ENCODE measurements at places on chromosomes 7 and 10.

DNA sequence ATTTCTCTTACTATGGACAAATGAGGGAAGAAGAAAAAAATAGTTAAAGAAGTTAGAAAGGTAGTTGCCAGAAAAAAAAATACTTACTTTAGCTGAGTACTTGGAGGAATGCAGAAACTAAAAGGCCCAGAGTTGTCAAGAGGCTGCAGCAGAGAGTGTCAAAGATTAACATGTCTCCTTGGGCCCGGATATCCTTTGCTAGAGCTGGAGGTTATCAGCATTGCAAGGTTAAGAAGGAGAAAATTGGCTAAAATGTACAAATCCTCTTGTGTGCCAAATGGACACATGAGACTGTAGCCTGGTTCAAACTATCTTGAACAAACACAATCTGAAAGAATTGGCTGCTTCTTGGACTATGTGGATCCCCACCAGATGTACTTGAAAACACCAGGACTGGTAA, 377.0 kb downstream of the SEMA3D start:
- H3K36me3 ChIP-seq: no peaks in the 10 kb centered on the region
- no peak for DNase-seq
- H3K27ac ChIP-seq: no peak overlapping the region

GRCh38 chr10:103265717-103266329, 11.1 kb upstream of the INA start:
- H3K27ac ChIP-seq: no peak overlapping the region
- H3K4me3 ChIP-seq: no peak overlapping the region
- H3K4me1 ChIP-seq: no peaks in the 10 kb centered on the region
- no peaks in the 10 kb centered on the region for H3K27me3 ChIP-seq

- no peaks in the 10 kb centered on the region for H3K36me3 ChIP-seq
- no peak for DNase-seq
- no peaks in the 10 kb centered on the region for H3K4me1 ChIP-seq
- H3K4me3 ChIP-seq: no peak overlapping the region
- no peaks in the 10 kb centered on the region for H3K27me3 ChIP-seq
Measured at GRCh38 chr10:119715628-119716505, 10.0 kb upstream of the INPP5F start.

- H3K27me3 ChIP-seq: no peaks in the 10 kb centered on the region
- no peak overlapping the region for H3K4me3 ChIP-seq
- no peak overlapping the region for H3K27ac ChIP-seq
- no peak for DNase-seq
- H3K4me1 ChIP-seq: no peaks in the 10 kb centered on the region
Measured at GRCh38 chr10:117457071-117457810, 82.0 kb upstream of the PDZD8 start.

DNA sequence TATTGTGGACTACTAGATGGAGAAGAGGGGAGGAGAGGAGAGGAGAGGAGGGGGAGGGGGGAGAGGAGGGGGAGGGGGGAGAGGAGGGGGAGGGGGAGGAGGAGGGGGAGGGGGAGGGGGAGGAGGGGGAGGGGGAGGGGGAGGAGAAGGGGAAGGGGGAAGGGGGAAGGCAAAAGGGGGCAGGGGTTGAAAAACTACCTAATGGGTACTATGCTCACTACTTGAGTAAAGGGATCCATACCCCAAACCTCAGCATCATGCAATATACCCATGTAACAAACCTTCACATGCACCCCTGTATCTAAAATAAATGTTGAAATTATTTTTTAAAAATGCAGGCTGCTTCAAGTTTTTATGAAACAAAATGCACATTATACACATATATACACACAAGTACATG, 15.1 kb upstream of the LMOD2 start:
- no peaks in the 10 kb centered on the region for H3K4me1 ChIP-seq
- no peak for DNase-seq
- H3K27ac ChIP-seq: no peak overlapping the region

DNA sequence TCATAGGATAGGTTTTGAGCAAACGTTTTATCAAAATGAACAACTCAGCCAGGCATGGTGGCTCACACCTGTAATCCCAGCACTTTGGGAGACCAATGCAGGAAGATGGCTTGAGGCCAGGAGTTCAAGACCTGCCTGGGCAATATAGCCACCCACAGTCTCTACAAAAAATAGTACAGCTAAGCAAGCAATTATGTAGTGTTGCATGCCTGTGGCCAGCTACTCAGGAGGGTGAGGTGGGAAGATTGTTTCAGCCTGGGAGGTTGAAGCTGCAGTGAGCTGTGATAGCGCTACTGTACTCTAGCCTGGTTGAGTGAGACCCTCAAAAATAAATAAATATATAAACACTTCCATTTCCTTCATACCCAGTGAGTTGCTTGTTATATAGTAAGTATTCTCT, 67.1 kb downstream of the LSMEM1 start:
- no peak overlapping the region for H3K4me3 ChIP-seq
- no peak for DNase-seq
- H3K4me1 ChIP-seq: no peaks in the 10 kb centered on the region
- peaks cover 2% of the 10 kb centered on the region for H3K27me3 ChIP-seq
- H3K36me3 ChIP-seq: no peaks in the 10 kb centered on the region
- no peak overlapping the region for H3K27ac ChIP-seq

DNA sequence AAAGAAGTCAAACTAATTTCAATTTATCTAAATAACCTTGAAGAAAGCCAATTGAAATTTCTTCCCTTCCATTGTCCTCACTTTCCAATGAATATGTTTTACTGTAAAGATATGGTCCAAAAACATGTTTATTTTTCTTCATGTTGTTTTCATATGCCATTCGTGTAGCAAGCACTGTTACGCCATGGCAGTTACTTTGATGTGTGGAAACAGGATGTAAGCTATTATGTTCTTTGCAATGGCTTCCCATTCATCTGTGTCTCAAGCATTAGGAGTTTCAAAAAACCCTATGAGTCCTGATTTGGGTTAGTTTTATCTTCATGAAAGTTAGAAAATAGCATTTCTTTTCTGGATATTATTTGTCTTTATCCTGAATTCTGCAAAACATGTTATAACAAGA, 31.0 kb downstream of the GPR141 start:
- no peak overlapping the region for H3K27ac ChIP-seq
- no peak overlapping the region for H3K4me3 ChIP-seq
- H3K36me3 ChIP-seq: no peaks in the 10 kb centered on the region
- no peaks in the 10 kb centered on the region for H3K4me1 ChIP-seq
- no peak for DNase-seq

DNA sequence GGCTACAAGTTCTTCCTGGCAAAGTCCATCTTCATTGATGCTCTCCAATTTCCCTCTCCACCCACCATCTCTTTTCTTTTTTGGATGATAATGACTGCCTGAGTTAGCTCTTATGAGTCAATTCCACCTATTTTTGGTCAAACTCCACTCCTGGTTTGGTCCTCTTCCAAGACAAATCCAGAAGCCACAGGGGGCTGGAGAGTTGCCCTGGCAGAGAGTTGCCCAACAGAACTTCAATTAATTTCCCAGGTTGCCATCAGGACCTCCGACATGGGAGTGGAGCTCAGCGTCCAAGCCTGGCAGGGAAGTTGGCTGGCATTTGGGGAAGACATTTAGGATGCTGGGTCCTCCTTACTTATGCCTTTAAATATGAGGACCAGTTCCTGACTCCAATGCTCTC, 29.2 kb upstream of the KCNMA1 start:
- no peak for DNase-seq
- no peaks in the 10 kb centered on the region for H3K4me1 ChIP-seq
- no peak overlapping the region for H3K4me3 ChIP-seq

DNA sequence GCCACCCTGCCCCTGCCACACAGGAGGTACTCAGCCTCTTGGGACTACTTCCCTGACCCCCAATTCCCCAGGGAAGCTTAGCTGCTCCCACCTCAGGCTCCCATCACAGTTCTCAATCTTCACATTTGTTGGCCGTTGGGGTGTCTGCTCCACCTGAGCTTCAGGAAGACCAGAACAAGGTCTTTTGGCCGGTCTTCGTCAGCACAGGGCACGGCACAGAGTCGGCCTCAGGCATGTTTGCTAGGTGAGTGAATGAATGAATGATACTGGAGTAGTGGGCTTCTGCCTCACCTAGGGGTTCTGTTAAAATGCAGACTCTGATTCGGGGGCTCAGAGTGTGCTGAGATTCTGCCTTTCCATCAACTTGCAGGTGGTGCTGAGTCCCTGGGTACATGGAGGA, 20.3 kb downstream of the GPRIN2 start:
- H3K4me3 ChIP-seq: no peak overlapping the region
- no peak overlapping the region for H3K27ac ChIP-seq
- peaks cover 4% of the 10 kb centered on the region for H3K4me1 ChIP-seq
- peaks cover 8% of the 10 kb centered on the region for H3K27me3 ChIP-seq
- no peaks in the 10 kb centered on the region for H3K36me3 ChIP-seq
- no peak for DNase-seq

- H3K27ac ChIP-seq: no peak overlapping the region
- H3K4me1 ChIP-seq: no peaks in the 10 kb centered on the region
- H3K36me3 ChIP-seq: no peaks in the 10 kb centered on the region
- no peaks in the 10 kb centered on the region for H3K27me3 ChIP-seq
- no peak for DNase-seq
- no peak overlapping the region for H3K4me3 ChIP-seq
Measured at GRCh38 chr10:44261296-44261695, 123.6 kb downstream of the CXCL12 start.

DNA sequence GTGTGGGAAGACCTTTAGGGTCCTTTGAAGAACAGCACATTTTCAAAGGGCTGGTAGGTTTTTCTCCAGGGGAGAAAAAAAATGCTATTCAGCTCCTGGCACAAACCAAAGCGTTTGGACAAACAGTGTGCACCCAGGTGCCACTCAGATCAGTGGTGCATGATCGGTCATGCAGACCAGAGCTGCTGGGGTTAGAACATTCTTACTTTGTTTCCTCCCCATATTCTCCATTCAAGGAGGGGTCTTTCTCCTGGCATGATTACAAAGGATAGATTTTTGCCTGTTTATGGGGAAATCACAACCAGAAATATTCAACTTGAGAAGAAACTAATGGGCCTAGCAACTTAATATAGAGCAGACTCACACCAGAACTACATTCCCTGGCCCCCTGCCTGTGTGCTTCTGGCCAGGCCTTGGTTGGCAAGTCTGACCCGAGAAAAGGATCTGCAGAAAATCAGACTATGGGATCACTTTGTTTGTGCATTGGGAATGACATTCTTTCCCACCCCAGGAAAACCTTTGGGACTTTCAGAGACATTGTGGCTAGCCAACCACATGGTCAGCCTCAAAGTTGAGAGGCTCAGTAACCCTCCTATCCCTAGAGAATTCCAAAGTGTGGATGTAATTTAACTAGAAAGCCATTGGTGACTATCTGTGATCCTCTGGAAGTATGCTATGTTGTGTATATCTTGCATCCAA, 82.3 kb upstream of the FGL2 start:
- DNase-seq: no peak
- peaks cover 11% of the 10 kb centered on the region for H3K4me1 ChIP-seq
- no peaks in the 10 kb centered on the region for H3K27me3 ChIP-seq
- no peak overlapping the region for H3K27ac ChIP-seq
- no peaks in the 10 kb centered on the region for H3K36me3 ChIP-seq
- no peak overlapping the region for H3K4me3 ChIP-seq

DNA sequence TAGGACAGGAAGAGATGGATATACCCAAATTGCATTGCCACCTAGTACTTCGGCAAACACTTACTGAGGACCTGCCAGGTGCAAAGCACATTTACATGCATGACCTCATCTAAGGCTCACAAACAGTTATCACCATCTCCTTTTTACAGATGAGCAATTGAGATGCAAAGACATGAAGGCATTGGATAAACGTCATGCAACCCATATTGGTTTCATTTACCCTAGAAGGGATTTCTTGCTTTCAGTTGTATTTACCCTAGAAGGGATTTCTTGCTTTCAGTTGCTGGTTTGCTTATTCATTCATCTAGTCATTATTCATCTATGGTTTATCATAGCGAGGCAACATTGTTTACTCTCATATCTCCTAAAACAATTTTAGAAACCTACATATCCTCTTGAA, 52.2 kb downstream of the STEAP1B start:
- DNase-seq: peak; percentile 66
- H3K4me3 ChIP-seq: no peak overlapping the region
- H3K4me1 ChIP-seq: peaks cover 56% of the 10 kb centered on the region
- H3K27ac ChIP-seq: no peak overlapping the region

DNA sequence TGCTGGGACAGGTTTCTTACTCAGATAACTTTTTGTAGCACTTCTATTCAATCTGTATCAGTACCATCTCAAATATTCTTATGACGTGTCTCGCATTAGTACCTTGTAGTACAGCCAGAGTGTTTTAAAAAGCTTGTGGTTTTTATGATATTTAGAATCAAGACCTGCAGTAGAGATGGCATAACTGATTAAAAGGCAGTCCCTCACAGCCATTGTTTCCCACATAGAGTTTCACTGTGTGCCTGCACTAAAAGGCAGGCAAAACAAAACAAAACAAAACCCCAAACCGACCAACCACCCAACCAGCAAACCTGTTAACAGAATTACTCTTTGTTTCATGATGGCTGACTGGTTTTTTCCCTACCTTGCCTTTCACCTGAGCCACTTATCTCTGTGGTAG, 221.3 kb upstream of the DGKB start:
- DNase-seq: no peak
- H3K27me3 ChIP-seq: no peaks in the 10 kb centered on the region
- no peaks in the 10 kb centered on the region for H3K4me1 ChIP-seq
- no peak overlapping the region for H3K27ac ChIP-seq
- H3K4me3 ChIP-seq: no peak overlapping the region

GRCh38 chr7:111324228-111324627, 233.3 kb downstream of the LRRN3 start:
- no peaks in the 10 kb centered on the region for H3K27me3 ChIP-seq
- peak; percentile 28 for DNase-seq
- no peak overlapping the region for H3K4me3 ChIP-seq
- H3K27ac ChIP-seq: no peak overlapping the region
- peaks cover 11% of the 10 kb centered on the region for H3K4me1 ChIP-seq

GRCh38 chr7:28408105-28408959, 4.0 kb upstream of the CREB5 start:
- H3K27me3 ChIP-seq: peaks cover 29% of the 10 kb centered on the region
- no peak overlapping the region for H3K27ac ChIP-seq
- H3K36me3 ChIP-seq: no peaks in the 10 kb centered on the region
- H3K4me3 ChIP-seq: peak overlapping the region; percentile 54
- peak; percentile 26 for DNase-seq

All from B cell (primary cell).